ENCODE measurements at places on chromosomes 7 and 10. TPM values are rescaled to one million over a fixed set of nuclear protein-coding genes. Genes with fewer than 3 reads are reported as not detected.

GRCh38 chr7:40279991-40280390 is 145.2 kb downstream of the SUGCT start:
- no peak overlapping the region for H3K4me3 ChIP-seq
- no peaks in the 10 kb centered on the region for H3K27me3 ChIP-seq
- no peaks in the 10 kb centered on the region for H3K36me3 ChIP-seq
- no peaks in the 10 kb centered on the region for H3K4me1 ChIP-seq
- DNase-seq, result no peak

Gene AUTS2
- total RNA-seq, result 11.3 TPM

DNA sequence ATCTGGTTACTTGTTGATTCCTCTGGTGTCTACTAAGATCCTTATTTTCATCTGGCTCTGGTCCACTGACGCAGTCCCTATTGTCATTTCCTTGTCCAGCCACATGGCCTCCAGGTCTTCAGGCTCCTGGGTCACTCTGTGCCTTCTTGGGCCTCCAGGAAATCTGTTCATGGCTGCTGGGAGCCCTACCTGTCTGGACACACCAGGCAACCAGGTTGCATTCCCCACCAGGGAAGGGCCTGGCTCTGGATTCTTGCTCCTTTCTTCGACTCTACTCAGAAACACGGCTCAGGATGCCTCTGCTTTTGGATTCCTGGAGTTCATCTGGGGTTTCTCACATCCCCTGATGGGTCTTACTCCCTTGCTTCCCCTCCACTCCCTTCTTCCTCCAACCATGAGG is 8.0 kb upstream of the PPIF start:
- H3K36me3 ChIP-seq, result no peaks in the 10 kb centered on the region
- DNase-seq, result no peak
- no peak overlapping the region for H3K4me3 ChIP-seq
- H3K4me1 ChIP-seq, result peaks cover 4% of the 10 kb centered on the region

- no peaks in the 10 kb centered on the region for H3K4me1 ChIP-seq
- H3K27me3 ChIP-seq, result no peaks in the 10 kb centered on the region
- H3K27ac ChIP-seq, result no peak overlapping the region
These were observed 136.5 kb downstream of the EPC1 start for GRCh38 chr10:32210306-32211045.

GRCh38 chr7:115879171-115879570 is 151.4 kb downstream of the TFEC start:
- no peaks in the 10 kb centered on the region for H3K27me3 ChIP-seq
- DNase-seq, result no peak
- no peak overlapping the region for H3K4me3 ChIP-seq
- H3K36me3 ChIP-seq, result no peaks in the 10 kb centered on the region

Gene ABCA13
- total RNA-seq, result 0.03 TPM

Gene STK31
- total RNA-seq, result not detected

DNA sequence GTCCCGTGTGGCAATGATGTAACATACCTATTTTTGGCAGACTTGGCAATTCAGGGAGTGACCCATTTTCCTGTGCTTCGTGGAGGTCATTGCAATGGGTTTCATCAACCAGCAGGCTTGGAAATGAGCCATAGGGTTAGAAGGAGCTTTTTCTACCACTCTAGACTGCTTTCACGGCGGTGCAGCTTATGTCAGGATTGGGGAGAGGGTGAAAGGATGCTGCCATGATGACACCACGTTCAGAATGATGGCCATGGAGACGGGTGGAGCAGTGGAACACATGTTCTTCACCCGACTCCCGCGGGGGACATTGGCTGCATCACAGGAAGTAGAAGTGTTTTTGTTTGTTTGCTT is 220.2 kb downstream of the EMX2 start:
- no peak overlapping the region for H3K27ac ChIP-seq
- H3K4me1 ChIP-seq, result no peaks in the 10 kb centered on the region
- no peak for DNase-seq
- H3K27me3 ChIP-seq, result no peaks in the 10 kb centered on the region

GRCh38 chr7:92231-92674 is 100.1 kb upstream of the FAM20C start:
- DNase-seq, result no peak
- H3K4me1 ChIP-seq, result peaks cover 20% of the 10 kb centered on the region
- no peak overlapping the region for H3K27ac ChIP-seq
- H3K4me3 ChIP-seq, result no peak overlapping the region
- H3K36me3 ChIP-seq, result no peaks in the 10 kb centered on the region
- H3K27me3 ChIP-seq, result no peaks in the 10 kb centered on the region

Gene BAIAP2L1
- 0.59 TPM for total RNA-seq

DNA sequence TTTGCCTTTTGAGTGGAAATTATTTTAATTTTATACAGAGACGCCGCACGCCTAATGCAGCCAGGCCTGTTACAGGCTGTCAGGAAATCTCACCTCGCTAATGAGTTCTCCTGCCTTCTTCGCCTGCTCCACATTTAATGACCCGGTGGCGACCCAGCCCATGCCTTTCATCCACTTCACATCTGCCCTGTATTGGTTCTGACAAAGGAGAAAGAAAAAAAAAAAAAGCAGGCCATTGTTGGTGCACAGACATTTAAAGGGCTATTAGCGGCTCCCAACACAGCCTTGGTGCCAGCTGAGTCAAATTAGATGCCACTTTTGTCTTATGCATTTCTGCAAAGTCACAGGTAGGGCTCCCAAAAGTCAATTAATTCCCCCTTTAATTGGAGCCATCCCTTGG is 43.3 kb downstream of the NRAP start:
- peaks cover 79% of the 10 kb centered on the region for H3K36me3 ChIP-seq
- peaks cover 66% of the 10 kb centered on the region for H3K4me1 ChIP-seq
- peak overlapping the region; percentile 88 for H3K27ac ChIP-seq
- no peaks in the 10 kb centered on the region for H3K27me3 ChIP-seq
- no peak overlapping the region for H3K4me3 ChIP-seq

DNA sequence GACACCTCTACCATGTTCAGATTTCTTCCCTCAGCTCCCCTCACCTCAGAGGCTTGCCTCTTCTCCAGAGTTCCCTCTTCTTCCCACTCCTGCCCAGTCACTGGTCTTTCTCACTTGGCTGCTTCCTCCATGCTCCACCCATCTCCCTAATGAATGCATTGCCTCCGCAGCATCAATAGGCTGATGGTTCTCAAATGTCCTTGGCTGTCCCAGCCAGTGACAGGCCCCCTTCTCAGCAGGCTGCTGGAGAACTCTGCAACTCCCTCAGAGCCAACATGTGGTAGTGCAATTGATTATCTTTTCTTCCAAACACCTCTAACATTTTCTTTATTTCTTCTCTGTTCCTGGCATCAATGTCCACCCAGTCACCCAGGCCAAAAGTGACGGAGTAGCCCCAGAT is 218.2 kb downstream of the RELN start:
- no peaks in the 10 kb centered on the region for H3K4me1 ChIP-seq
- no peak overlapping the region for H3K4me3 ChIP-seq
- no peaks in the 10 kb centered on the region for H3K36me3 ChIP-seq
- no peaks in the 10 kb centered on the region for H3K27me3 ChIP-seq
- no peak for DNase-seq

GRCh38 chr10:287814-288213 is 152.6 kb downstream of the ZMYND11 start:
- H3K4me1 ChIP-seq, result no peaks in the 10 kb centered on the region
- H3K27ac ChIP-seq, result no peak overlapping the region
- no peaks in the 10 kb centered on the region for H3K27me3 ChIP-seq
- no peak overlapping the region for H3K4me3 ChIP-seq

DNA sequence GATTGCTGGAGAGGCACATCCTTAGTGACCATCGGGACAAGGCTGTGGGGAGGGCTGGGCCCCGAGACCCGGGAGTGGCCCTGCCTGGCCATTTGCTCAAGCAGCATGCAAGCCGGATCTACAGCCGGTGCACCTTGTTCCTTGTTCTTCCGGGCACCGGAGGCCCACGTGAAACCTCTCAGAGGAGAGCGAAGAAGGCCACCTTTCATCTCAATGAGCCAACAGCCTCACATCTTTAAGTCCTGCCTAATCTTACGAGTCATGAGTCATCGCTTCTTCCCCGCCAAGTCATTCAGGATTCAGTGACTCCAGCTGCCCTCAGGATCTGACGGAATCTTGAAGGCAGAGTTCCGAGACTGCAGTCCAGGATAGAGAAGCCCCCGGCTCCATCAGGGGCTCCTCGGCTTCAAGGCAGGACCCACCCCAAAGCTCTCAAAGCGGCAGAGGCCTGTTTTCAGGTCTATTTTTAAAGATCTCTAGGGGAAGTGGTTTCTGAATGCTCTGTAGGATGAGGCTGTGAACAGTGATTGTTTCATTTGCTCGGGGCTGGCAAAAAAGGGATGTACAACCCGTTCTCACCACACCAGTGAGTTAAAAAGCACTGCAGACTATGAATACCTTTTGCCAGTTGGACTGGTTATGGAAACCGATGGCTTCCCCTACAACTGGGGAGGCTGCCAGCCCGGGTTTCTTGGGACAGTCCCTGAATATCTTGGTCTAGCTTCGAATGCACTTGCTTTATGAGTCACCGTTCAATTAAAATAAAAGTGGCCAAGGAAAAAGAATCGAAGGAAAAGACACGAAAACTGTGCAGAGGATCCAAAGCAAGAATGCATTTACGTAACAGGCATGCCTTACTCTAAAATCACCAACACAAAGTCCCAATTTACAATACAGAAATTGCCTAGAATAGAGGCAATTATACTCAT is 57.2 kb upstream of the ECHDC3 start:
- no peaks in the 10 kb centered on the region for H3K36me3 ChIP-seq
- peak overlapping the region; percentile 27 for H3K4me3 ChIP-seq
- DNase-seq, result peak; percentile 35
- H3K27me3 ChIP-seq, result peaks cover 19% of the 10 kb centered on the region

DNA sequence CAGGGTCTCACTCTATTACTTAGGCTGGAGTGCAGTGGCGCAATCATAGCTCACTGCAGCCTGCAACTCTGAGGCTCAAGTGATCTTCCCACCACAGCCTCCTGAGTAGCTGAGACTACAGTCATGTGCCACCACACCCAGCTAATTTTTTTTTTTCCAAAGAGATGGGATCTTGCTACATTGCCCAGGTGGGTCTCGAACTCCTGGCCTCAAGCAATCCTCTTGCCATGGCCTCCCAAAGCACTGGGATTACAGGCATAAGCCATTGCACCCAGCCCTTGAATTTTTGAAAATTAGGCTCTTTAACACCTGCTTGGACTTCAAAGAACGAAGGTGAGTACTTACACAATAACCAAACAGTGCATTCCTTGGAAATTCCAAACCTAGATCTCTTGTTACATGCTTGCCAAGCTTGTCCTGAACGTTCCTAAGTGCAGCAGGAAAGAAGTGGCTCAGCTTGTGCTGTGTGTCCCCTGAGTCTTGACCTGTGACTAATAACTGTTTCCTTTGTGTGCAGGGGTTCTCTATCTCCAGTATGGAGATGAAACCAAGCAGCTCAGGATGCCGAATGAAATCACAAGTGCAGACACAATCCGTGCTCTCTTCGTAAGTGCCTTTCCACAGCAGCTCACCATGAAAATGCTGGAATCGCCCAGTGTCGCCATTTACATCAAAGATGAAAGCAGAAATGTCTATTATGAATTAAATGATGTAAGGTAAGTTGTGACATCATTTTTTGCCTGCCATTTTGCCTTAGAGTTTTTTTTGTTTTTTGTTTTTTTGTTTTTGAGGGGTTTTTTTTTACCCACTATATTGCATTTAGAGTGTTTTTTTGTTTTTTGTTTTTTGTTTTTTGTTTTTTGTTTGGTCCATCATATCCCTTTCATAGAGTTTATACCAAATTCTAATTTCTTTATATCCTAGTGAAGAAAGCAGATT is 223.8 kb downstream of the KIAA1217 start:
- no peaks in the 10 kb centered on the region for H3K27me3 ChIP-seq
- no peak overlapping the region for H3K4me3 ChIP-seq
- no peaks in the 10 kb centered on the region for H3K36me3 ChIP-seq
